NCI-H748 treated with DMSO at 0.1 percent for 48 hours (cell line): ENCODE measurements at places on chromosomes 2 and 18.

GRCh38 chr18:69622184-69622583 is 221.5 kb downstream of the DOK6 start:
- no peak for DNase-seq

DNA sequence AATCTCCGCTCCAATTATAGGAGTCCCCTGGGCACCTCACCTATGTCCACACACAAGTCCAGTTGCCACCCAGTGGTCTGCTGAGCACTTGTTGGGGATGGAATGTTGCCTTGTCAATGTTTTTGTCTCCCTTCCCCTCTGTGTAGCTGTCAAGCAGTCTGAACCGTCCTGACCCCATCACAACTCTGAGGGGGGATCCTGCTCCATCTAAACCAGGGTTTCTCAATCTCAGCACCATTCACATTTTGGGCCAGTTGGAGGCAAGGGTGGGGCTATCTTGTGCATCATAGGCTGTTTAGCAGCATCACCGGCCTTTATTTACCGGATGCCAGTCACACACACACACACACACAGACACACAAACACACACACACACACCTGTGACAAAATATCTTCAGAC is 53.0 kb downstream of the CYP26B1 start:
- DNase-seq: no peak

- DNase-seq: no peak
These were observed 241.3 kb downstream of the MREG start for GRCh38 chr2:215772003-215772402.

DNA sequence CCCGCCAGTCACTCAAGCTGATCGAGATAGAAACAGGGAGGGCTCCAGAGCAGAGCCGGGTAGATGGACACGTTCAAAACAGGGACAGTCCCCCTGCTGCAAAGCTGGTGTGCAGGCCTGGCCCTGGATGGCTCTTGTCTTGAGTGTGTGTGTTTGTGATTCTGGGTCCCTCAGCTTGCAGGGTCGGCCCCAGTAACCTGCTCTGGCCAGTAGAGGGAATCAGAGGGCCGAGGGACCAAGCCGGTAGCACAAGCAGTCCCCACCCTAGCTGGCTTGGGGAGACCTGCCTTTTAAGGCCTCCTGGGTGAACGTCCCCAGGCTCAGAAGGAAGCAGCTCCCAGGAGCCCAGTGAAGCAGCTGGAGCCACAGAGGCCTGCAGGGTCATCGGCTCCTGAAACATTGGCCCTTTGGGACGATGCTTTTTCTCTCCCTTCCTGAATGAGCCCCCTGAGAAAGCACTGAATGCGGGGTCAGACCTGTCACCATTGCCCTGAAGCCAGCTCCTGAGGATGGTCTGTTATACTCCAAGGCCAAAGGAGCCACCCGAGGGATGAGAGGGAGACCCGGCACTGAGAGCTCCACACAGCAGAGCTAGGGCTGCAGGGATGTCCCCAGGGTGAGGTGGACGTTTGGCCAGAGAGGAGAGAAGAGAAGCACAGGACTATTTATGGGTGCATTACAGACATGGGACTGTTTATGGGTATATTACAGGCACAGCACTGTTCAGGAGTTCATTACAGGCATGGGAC is 15.4 kb upstream of the MLPH start:
- DNase-seq: no peak

DNA sequence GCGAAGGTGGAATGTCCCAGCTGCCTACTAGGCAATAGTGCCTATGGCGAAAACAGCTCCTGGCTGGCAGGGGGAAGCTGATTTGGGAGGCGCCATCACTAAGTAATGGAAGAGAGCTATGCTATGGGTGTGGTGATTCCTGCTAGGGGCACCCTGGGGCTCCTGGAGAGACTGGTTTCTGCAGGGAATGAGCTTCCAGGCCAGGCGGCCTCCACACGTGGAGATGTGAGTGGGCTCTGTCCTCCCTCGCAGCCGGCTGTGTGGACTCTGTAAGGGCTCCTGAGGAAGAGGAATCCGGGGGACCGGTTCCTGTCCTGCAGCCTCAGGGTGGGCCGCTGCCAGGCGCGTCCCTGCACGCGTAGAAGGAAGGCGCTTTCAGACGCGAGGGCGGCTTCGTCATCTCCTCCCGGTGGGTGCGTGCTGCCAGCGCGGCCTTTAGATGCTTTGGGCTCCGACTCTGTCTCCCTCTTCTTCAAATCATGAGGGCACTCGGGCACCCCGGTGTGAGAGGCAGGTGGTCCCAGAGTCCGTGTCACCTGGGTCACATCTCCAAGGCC is 55.5 kb upstream of the ANKRD62 start:
- DNase-seq: no peak

DNA sequence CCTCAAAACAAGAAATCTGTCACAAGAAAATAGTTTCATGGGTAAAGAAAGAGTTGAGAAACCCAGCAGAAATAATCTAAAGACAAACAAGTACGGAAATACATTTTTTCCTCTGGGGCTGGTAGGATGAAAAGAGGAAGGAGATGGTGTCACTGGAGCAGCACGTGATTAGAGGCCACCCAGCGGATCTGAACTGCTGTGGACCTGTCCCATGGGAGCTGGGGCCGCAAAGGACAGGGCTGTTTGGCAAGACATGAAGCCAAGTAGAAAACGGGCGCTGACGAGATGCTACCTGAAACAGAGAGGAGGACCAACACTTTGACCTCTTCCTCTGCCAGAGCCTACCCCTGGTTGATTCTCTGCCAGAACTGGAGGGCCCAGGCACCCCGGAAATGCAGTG is 295.4 kb upstream of the ATP5MC3 start:
- DNase-seq: no peak

GRCh38 chr2:85930129-85931124 is 41.6 kb upstream of the ST3GAL5 start:
- DNase-seq: no peak

GRCh38 chr18:3851159-3851558 is 401.2 kb downstream of the TGIF1 start:
- no peak for DNase-seq

GRCh38 chr18:40577239-40577980 is 1377.6 kb upstream of the PIK3C3 start:
- DNase-seq: peak; percentile 65

DNA sequence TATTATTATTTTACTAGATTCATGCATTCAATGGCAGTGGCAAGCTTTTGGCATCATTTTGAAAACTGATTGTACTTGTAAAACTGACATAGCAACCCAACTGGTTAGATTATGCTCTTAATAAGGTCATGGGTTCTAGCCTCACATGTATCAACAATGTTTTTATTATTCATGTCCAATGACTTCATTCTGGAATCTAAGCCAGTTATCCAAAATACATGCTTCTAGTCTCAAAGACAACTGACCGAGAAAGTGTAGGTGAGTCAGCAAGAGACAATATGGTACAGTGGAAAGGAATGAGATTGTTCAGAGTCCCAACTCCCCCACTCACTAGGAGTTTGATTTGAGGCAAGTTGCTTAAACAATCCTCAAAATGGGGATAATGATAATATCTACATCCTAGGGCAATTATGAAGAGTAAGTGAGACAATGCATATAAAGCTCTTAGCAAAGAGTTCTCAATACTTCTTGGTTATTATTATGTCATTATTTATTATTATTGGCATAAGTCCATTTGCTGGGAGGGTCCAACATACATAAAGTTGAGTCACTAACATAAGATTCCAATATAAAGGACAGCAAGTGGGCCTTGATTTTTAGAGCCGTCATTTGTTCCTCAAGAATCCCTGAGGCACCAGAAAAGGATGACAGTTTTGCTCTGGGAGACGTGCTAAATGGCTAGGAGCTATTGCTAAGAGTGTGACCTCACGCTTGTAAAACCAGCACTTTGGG is 99.4 kb downstream of the NEB start:
- DNase-seq: no peak

GRCh38 chr2:181312515-181312927 is 144.7 kb upstream of the ITGA4 start:
- DNase-seq: no peak
